ENCODE measurements at places on chromosomes 1 and 21.
A peak's percentile ranks its signal among the peaks of the same experiment; 100 is the strongest.

- DNase-seq = peak; percentile 50
Observed at GRCh38 chr1:229470406-229471043, 36.6 kb upstream of the ACTA1 start.

DNA sequence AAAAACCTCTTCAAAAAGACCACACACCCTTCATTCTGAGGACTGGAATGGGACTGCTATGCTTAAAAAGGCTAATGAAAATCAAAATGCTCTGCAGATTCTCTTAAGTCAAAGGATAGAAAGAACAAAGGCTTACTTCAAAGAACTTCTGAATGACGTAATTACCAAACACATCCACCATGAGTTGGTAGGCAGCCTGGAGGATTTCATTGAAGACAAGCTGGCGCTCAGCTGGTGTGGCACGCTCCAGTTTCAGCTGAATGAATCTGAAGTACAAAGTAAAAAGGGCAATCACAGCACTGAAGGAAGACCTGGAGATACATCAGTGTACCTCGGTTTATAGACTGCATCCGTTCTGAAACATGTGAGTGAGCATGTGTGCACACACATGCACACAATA, 43.5 kb upstream of the SDC3 start:
- no peak for DNase-seq

GRCh38 chr1:93667642-93668041, 14.0 kb downstream of the BCAR3 start:
- no peak for DNase-seq

DNA sequence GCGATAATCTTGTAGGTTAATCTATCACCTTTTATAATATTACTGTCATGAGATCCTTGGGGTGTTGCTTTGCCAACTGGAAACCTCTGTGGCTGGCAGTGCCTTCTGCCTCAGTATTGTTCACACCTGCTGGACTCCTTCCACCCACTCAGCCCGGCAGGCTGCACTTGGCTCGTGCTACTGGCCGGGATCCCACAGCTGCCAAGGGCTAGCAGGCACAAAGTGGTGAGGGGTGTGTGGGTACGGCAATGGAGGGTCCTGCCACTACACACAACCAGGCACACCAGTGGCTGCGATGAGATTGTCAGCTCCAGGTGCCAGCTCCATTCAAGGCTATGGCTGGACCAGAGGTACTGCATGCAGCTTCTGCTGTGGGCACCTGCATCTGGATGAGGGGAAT, 191.2 kb upstream of the LYPLAL1 start:
- DNase-seq = no peak

GRCh38 chr1:13836136-13836535, 136.1 kb downstream of the PRDM2 start:
- no peak for DNase-seq

DNA sequence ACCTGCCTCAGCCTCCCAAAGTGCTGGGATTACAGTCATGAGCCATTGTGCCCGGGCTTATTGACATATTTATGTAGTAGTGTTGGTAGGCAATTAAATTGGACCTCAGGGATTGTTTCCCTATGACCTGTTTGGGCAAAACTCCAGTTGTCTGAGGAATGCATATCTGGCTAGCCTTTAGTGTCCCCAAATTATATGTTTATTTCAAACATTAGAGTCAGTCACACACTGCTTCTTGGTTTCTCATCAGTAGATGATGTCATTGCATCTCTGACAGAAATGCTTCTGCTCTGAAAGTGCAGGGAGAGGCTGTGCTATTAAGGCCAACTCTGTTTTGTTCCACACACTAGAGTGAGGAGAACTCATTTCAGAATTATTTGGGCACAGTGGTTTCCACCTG, 12.5 kb downstream of the PIP5K1A start:
- no peak for DNase-seq

GRCh38 chr21:16159213-16159970, 429.6 kb downstream of the USP25 start:
- no peak for DNase-seq

GRCh38 chr1:180215856-180216625, 14.0 kb upstream of the LHX4 start:
- DNase-seq = no peak

DNA sequence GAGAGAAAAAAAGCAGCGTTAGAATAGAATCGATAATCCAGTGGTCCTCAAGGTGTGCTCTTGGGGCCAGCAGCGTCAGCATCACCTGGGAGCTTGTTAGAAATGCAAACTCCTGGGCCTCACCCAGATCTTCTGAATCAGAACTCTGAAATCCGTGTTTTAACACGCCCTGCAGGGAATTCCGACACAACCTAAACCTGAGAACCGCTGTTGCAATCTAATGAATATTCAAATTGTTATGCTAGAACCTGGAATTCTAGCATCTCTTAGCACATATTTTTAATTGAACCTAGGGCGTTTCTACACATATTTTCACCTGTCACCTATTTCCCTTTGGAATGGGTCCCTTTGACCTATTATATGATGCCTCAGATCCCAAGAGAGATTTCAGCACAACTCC, 175.7 kb downstream of the PSMG1 start:
- no peak for DNase-seq

DNA sequence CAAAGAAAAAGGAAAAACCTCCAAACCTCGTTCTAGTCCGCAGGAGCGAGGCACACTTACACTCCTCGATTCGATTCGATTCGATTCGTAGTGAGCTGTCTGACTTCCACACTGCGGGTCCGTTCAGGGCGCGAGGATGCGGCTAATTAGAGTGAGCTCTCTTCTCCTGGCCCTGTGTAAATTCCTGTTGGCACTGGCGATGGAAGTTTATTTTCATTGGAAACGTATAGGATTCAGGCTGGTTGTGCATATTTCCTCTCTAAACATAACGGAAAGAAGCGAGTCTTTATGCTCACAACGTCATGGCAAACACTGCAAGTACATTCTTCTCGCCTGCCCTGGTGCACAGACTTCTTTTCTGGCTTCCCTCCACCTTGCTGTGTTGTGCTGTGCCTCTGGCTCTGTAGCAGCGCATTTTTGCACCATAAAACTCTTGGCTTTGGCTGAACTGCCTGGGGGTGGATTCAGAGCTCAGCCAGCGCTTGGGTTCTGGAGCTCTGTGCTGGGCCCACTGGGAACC, 2.7 kb downstream of the HUNK start:
- no peak for DNase-seq

GRCh38 chr1:235168375-235168774, 7.3 kb upstream of the RBM34 start:
- DNase-seq = no peak

DNA sequence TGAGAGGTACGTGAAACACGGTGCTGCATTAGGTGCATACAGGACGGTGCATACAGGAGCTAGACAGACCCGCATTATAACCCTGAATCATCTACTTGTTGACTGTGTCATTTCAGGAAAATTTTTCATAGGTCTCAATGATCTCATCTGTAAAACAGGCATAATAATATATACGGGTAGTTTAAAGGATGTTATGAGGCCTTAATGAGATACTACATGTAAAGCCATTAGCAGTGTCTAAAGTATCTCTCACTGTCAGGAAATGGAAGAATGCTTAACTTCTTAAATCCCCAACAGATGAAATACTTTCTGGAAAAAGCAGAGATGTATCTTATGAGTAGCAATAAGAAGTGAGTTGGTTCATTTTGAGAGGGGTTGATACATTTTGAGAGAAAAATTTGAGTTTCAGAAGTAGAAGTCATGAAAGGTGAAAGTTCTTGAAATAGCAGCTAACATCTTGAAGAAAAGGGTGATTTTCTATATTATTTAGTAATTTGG, 669.6 kb downstream of the PTPRC start:
- DNase-seq = no peak

- no peak for DNase-seq
Observed at GRCh38 chr1:156050376-156050775, 3.2 kb downstream of the UBQLN4 start.

DNA sequence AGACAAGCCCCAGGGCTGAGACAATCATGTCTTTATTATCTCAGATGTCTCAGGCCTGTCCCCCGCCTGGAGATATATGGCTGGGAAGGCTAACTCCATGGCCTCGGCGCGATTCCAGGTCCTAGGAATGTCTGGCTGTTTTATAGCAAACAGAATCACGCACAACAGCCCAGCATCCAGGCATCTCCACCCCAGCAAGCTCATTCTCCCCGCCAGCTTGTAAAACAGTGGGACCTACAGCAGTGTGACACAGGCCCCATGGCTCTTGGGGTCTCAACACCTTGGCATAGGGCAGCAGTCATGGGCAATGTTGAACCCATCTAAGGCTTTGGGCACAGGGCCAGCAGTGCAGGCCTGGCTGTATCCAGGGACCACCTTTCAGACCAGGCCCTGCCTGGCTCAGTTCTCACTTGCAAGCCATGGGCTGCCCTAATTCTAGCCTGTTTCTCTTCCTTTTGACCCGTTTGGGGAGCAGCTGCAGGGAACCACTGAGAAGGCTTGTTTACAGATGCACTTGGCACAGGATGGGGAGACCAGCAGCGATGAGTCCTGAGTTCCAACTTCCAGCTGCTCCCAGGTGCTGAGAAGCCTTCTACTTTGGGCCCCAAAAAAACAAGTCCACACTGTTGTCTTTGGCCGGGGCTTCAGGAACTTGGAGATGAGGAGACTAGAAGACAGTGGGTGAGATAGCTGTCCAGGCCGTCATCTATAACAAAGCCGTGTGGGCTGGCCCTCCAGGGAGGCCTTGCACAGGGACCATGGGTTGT, 34.4 kb downstream of the WNT4 start:
- no peak for DNase-seq

GRCh38 chr21:20789729-20790500, 208.3 kb upstream of the NCAM2 start:
- DNase-seq = no peak

GRCh38 chr1:210124736-210125135, 107.9 kb upstream of the SERTAD4 start:
- DNase-seq = no peak

DNA sequence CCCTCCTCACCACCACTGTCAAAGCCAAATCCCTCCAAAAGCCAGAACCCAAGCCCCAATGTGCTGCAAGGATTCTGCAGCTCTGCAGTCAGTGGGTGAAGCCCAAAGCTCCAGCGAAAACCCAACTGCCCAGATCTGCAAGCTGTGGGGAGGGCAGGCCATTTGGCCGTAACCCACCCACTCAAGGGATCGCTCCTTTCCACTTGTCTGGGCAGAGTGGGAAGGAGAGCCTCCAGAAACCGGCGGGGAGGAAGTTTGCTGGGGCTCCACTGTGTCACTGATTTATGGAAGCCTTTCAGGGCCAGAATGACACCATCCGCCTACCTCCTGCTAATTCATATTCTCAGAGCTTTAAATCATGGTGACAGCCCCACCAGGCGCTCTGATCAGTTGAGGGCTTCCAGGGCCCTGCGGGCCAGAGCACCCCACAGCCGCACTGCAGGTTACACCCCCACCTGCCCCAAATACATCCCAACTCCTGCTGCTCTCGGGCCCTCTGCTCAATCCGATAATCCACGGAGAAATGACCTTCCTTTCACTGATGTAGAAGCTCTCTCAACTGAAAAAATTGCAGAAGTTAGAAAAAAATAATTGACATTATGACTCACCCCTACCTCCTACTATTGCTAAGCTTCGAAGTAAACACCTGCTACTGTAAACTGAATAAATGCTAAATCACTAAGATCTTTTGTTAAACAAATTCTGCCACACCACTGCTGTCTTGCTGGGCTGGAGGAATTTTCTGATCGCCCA, 40.6 kb upstream of the RAB4A start:
- DNase-seq = no peak

- no peak for DNase-seq
Observed at GRCh38 chr1:147618077-147618569, 52.2 kb downstream of the ACP6 start.

Data from NCI-H2107 (cell line).